Tibial artery (tissue), 4 donors: ENCODE measurements at places on chromosomes 2 and 18.

- no peak for DNase-seq
These were observed 19.6 kb upstream of the IL1A start for GRCh38 chr2:112803691-112804521.

GRCh38 chr2:170369894-170370293 is 191.9 kb downstream of the MYO3B start:
- no peak for DNase-seq

GRCh38 chr2:68482296-68482820 is 15.0 kb downstream of the APLF start:
- DNase-seq: no peak

DNA sequence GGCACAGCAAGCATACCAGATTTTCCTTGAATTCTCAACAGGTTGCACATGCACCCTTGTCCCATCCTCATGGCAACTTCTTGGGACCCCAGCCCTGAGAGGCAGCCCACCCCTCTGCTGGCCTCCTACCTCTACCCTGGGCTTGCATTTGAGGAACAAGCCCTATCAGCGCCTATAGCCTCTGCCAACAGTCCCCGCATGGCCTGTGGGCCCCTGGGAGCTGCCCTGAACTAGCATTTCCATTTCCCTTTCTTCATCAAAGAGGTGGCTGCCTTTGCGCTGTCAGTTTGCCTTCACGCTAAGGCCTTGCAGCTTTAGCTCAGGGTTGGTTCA is 5.4 kb upstream of the ZAP70 start:
- no peak for DNase-seq

DNA sequence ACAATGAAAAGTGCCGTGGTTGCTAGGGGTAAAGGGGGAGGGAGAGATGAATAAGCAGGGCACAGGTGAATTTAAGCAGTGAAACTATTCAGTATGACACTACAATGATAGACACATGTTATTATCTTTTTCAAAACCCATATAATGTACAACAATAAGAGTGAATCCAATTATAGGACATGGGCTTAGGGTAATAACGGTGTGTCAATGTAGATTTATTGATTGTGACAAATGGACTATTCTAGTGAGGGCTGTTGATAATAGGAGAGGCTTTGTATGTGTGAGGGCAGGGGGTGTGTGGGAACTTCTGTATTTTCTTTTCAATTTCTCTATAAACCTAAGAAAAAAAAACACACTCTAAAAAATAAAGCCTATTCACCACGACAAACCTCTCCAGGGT is 223.8 kb downstream of the RIT2 start:
- no peak for DNase-seq
